ENCODE measurements at places on chromosomes 16 and 17. TPM values are rescaled to one million over a fixed set of nuclear protein-coding genes. Genes with fewer than 3 reads are reported as not detected.

Gene MRPL45
- total RNA-seq, result 76.1 TPM

Gene HNF1B
- 3.6 TPM for total RNA-seq

DNA sequence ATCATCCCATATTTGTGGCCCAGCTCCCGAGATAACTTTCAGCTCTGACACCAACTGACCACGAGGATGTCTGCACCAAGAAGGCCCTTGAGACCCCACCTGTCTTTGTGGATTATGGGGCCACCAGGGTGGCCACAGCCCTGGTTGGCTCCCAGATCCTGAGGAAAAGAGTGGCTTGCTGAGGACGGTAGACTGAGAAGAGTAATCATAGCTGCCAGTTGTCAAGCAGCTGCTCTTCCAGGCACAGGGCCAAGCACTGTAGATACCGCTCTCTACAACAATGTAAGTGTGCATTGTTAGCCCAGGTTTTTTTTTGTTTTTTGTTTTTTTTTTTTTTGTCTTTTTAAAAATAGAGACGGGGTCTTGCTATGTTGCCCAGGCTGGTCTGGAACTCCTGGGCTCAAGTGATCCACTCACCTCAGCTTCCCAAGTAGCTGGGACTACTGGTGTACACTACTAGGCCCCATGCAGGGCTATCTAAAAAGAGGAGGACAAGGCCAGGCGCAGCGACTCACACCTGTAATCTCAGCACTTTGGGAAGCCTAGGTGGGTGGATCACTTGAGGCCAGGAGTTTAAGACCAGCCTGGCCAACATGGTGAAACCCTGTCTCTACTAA, 9.6 kb downstream of the ZNF205 start:
- H3K4me3 ChIP-seq, result no peak overlapping the region
- H3K4me1 ChIP-seq, result peaks cover 20% of the 10 kb centered on the region
- H3K27ac ChIP-seq, result no peak overlapping the region

DNA sequence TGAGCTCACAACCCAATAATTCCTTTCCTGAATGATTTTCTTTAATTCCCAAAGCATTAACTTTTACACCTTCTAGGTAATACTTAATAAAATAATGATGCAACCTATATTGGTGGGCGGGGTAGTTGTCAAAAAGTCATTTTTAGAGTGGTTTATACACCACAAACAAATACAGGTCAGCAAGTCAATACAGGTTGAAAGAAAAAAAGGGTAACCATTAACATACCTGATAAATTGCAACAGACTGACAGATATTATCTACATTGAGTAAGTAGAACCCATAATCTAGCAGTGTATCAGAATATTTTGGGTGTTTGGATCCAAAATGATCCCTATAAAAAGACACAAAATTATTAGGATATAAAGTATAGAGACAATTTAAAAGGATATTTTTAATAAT, 39.3 kb downstream of the CHCT1 start:
- no peak overlapping the region for H3K4me3 ChIP-seq
- no peak overlapping the region for H3K27ac ChIP-seq
- no peaks in the 10 kb centered on the region for H3K4me1 ChIP-seq
- peaks cover 34% of the 10 kb centered on the region for H3K36me3 ChIP-seq
- DNase-seq, result no peak
- no peaks in the 10 kb centered on the region for H3K27me3 ChIP-seq

Measured in HCT116 (cell line).